ENCODE measurements at places on chromosomes 1 and 21.

DNA sequence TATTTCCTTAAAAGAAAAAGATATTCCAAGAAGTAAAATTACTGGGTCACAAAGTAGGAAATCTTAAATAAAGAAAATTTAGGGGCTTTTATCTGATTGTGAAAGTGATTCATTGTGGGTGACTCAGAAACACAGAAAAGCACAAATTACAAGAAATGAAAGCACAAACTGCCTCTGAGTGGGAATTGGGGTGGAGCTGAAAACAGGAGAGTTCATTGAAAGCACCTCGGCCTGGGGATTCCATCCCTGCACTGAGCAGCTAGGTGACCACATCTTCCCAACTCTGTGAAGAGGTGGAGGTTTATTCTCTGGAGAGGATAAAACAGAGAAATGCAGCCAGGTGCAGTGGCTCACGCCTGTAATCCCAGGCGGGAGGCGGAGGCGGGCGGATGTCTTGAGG lies 7.4 kb downstream of the GJA4 start:
- no peak for DNase-seq

DNA sequence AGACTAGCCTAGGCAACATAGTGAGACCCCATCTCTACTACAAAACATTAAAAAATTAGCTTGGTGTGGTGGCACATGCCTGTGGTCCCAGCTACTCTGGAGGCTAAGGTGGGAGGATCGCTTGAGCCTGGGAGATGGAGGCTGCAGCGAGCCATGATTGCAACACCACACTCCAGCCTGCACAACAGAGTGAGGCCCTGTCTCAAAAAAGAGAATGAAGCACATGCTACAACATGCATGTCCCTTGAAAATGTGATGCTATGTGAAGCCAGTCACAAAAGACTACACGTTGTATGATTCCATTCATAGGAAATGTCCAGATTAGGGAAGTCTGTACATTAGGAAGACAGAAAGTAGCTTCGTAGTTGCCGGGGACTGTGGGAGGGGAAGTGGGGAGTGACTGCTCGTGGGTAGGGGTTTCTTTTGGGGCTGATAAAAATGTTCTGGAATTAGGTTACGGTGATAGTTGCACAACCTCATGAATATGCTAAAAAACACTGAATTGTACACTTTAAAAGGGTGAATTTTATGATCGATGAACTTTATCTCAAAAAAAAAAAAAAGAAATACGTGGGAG lies 202.1 kb downstream of the KAZN start:
- DNase-seq: no peak

DNA sequence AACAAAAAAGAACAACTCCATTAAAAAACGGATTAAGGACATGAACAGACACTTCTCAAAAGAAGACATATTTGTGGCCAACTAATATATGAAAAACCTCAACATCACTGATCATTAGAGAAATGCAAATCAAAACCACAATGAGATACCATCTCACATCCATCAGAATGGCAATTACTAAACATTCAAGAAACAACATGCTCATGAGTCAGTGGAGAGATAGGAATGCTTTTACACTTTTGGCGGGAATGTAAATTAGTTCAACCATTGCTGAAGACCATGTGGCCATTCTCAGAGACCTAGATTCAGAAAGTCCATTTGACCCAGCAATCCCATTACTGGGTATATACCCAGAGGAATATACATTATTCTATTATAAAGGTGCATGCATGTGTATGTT lies 1442.6 kb upstream of the B3GALT2 start:
- no peak for DNase-seq

DNA sequence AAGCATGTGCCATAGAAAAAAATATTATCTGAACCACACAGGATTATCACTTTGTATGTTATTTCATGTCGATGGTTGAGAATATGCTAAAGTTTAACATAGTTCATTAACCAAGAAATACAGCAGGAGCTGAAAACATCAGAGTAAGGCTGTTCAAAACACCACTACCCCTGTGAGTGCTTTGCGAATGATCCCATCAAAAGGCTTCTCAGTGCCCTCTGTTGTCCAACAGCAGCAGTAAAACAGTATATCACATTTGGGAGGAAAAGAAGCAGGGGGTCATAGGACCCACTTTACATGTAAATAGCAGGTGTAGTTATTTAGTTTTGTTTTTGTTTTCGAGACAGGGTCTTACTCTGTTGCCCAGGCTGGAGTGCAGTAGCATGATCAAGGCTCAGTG lies 289.4 kb upstream of the FMN2 start:
- peak; percentile 9 for DNase-seq

DNA sequence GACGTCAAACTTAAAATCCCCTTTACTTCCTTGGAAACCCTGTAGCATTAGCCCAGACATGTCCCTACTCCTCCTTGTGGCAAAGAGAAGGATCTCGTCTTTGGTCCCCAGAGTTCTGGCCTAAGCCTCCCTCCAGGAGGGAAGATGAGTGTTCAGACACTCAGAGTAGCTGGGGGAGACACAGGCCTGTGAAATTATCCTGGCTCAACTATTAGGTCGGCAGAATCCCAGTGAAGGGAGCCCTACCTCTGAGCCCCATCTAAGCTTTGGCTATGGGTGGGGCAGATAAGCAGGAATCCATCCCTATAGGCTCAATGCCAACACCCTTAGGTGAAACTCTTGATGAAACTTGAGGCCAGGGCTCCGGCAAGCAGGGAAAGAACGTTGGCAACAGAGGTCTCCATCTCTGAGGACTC lies 1.7 kb upstream of the SFN start:
- DNase-seq: no peak

GRCh38 chr1:42320708-42321107 lies 14.3 kb downstream of the FOXJ3 start:
- DNase-seq: no peak

DNA sequence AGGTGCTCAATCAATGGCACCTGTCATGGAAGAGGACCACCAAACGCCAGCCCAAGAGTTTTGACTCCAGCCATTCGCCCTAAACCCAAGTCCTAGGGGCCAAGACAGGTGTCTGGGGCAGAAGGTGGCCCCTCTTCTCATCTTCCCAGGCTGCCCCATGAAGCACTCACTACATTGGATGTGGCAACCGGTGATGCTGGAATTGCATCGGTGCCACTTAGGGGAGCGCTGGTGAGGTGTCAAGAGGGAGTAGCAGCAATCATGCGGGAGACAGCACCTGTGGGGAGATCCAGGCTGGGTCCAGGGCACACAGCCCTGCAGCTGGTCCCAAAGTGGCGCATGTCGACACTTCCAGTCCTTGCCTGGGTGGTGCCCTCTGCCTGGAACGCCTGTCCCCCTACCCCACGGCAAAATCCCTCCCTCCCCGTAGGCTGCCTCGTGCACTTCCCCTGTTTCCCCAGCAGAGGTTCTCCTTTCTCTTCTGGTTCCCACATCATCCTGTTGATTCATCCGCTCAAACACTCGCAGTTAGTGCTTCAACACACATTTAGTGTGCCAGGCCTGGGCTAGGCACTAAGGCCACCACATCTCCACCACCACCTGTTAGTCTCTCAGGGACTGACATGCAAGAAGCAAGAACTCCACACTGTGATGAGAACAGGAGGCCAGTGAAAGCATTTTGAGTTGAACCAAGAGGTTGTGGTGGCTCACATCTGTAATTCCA lies 18.5 kb downstream of the PLA2G2D start:
- DNase-seq: peak; percentile 70

DNA sequence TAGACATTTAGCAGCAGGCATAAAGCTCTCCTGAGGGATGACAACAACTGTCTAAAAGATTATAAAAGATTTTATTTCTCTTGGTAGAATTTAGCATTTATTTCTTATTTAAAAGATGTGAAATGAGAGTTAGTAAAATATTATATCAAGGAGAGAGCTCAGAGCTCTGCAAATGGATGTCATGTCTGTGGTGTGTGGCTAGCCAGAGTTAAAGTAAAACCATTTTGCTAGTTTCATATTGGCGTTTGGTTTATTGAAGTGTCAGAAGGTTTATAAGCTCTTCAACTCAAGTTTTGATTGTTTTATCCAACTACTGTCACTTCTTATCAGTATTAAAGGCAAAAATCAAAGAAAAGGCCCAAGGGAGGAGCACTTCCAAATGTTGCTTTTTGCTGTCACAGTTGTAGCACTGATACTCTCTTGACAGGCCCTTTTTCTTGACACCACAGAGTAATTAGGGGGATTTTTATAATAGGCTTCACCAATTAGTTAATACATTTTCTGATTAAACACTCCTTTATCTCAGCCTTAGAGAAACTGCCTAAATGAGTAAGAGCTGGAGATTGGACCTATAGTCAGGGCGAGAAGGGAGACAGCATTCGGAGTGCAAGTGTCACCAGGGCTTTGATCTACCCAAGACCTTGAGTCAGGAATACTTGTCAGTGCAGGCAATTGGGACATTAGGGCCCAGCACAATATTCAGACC lies 233.9 kb downstream of the PTBP2 start:
- DNase-seq: no peak

DNA sequence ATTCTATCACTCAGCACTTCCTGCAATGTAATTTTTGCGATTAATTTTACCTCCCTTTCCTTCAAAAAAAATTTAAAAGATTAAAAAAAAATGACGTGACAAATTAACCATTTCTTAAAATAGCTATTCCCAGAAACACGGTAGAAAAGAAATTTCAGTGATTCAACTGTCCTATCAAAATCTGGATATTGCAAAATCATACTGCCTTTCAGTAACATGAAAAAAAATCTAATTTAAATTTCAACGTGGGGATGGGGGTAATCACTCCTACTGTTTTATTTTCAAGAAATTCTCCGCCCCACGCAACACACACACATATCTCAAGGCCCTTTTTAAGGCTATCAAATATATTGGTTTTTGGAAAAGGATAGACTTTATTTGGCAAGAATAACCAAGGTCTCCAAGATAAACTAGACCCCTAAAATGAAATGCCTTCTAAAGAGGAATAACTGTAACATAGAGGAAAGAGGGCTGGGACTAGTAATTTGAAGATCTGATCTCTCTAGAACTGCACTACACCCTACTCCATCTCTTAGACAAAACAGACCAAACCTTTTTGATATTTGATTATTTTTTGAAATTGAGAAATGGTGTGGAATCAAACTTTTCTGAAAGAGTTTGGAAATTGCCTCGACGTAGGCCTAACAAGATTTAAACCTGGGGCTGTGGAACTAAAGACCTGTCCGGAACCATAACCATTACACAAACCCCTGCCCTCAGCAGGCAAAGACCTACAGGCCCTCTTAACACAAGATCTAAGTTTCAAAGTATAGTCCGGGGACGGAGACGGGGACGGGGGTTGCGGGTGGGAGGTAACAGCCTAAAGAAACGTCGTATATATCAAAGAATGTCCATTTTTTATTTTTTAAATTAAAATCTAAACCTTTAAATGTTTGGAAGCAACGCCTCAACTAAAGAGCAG lies 941 bp downstream of the ARNT start:
- DNase-seq: no peak

- no peak for DNase-seq
These were observed 58.4 kb downstream of the CAPN2 start for GRCh38 chr1:223770621-223771315.

GRCh38 chr1:226406401-226406881 lies 1.5 kb downstream of the PARP1 start:
- no peak for DNase-seq

DNA sequence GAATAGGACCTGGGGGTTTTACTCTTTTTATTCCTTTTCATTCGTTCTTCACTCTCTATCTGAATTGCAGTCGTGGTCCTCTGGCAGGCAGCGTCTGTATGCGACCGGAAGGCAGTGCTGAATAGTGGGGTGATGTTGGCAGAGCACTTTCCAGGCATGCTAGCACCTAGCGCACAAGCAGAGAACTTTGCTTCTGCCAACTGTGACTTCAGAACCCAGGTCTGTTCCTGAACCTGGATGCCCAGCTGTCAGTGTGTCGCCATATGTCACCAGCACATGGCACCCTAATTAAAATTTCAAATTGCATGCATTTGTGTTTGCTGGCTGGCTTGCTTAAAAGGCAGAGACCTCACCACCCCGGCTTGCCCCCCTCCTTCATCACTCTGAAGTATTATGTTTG lies 116.2 kb downstream of the NFIA start:
- no peak for DNase-seq

DNA sequence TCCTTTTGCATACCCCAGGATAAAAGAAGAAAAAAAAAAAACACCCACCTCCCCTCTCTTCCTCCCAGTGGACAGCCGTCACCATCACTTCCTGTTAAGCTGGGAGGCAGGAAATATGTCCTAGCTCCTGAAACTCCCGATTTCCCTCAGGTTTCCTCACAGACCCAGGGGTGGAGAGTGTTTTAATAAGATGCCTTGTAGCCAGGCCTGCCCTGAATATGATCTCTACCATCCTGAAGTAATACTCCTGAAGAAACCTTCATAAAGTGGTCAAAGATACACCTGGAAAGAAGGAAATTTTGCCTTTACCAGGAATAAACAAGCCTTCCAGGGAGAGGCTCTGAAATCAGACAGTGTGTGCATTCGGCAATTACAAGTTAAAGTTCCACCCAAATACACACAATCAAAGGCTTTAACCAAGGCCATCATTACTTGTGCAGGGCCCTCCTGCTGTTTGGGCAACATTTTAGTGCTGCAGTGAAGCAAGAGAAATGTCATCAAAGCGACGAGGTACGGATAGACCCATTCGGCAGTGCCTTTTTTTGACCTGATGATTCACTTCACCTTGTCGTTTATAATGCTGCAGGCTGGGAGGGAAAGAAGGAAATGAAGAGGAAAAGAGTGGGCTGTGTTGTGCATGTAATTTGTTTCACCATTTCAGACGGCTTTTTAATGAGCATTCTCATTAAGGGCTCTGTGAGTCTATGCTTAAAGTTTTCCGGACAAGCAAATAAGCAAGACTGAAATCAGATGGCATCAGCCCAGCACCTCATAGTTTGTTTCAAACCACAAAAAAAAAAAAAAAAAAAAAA lies 41.0 kb upstream of the RASAL2 start:
- DNase-seq: peak; percentile 39

DNA sequence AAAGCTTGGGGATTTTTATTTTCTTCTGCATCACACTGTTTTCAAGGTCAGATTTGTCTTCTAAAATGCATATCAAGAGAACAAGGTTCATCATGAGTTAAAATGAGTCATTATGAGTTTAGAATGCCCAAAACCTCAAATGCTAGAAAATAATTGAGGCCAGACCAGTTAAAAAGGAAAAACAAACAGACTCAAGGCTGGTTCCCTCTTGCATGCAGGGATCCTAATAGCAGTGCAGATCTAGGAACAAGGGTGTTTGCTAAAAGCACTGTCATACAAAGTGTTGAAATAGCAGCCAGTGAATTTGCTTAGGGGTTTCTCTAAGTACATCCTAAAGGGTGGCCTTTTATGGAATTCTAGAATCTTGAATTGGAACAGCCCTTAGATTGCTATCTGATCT lies 15.3 kb downstream of the BEND5 start:
- DNase-seq: no peak
